ENCODE measurements at places on chromosomes 1 and 21.

- no peak for DNase-seq
These were observed 16.5 kb upstream of the SLC25A34 start for GRCh38 chr1:15719381-15720120.

DNA sequence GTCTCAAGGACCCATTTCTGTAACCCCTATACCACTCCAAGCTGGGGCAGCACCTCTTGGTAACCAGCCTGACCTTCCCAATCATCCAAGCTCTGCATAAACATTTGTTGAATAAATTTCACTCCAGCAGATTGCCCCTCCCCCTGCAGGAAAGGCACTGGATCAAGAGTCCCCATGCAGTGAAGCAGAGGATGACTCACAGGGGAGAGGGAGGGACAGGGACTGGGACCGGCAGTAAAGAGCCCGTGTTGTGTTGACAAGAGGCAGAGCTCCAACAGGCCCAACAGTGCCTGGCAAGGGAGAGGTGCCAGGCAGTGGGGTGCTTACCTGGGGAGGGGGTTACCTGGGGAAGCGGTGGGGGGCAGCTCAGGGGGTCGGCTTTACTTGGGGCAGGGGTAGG lies 32.3 kb downstream of the SLC9A1 start:
- no peak for DNase-seq

DNA sequence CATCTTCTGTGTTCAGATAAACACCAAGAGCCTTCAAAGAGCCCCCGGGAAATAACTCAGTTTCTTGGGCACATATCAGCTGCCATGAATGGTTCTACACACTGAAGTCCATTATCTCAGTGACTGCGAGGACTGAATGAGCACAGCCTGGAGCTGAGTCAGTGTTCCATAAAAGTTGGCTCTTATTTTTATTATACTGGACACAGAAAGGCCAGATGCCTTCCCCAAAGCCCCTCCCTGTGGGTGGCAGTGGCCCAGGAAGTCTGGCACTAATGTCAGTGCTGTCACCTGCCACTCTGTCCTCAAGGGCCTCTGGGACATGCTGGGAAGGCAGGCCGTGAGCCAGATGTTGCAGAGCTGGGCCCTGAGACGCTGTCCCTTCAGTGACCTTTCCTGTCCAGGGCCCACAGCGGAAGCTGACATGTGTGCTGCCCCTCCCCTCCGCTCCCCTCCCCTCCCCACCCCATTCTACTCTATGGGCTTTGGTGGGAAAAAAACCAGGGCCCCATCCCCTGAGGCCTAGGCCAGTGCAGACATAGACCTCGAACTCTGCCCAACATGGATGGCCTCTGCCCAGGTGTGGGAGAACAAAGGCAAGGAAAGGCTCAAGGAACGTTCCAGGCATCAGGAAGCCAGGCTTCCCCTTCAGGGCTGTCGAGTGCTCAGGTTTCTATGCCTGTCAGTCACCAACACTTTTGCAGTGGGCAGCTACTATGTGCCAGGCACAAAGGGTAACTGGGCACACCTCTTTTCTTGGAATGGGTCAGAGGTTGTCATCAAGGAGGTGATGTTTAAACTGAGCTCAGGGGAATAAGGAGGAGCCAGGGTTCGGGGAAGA lies 22.4 kb upstream of the NPPB start:
- DNase-seq = no peak

DNA sequence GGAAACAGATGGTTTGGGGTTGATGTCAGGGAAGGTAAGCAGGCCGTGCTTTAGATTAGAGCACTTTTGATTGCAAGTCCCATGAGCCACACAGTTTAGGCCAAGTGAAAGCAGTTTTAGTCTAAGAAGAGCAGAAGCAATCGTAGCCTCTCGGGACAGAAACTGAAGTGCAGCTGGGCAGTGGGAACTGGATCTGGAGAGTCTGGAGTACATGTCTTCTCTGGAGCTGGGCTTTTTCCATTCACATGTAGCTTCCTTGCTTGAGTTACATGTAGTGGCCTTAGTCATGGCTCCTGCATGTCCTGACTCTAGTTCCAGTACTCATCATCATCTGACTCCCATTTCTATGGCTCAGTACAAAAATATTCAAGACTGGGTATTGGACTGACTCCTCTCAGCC lies 16.7 kb downstream of the CAMTA1 start:
- DNase-seq = no peak

GRCh38 chr1:162319493-162320175 lies 57.0 kb downstream of the SPATA46 start:
- DNase-seq = no peak
